ENCODE measurements at places on chromosomes 16 and 17.

- no peak for DNase-seq
Measured at GRCh38 chr17:60107526-60108257, 29.0 kb upstream of the HEATR6 start.

DNA sequence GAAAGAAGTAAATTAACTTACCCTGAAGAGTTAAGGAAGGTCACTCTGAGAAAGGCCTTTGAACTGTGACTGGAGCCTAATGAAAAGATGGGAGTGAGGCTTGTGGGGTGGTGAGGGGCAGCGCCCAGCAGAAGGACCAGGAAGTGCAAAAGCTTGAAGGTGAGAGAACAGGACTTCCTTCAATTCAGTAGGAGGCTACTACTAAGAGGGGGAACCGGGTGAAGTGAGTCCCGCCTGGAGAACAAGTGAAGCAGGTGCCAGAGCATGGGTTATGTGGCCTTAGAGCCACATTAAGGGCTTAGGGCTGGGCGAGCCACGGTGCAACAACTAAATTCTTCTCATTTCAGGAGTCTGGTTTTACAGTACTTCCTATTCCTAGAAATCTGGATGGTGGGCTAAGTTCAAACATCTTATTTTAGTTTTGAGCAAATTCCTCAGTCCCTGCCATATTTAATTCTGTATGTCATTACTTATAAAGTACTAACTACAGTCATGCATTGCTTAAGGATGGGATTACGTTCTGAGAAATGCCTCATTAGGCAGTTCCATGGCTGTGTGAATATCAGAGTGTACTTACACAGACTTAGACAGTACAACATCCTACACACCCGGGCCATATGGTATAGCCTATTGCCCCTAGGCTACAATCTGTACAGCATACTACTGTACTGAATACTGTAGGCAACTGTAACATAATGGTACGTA lies 5.1 kb downstream of the CFAP20 start:
- no peak for DNase-seq

GRCh38 chr17:68353111-68353521 lies 61.8 kb downstream of the ARSG start:
- DNase-seq: no peak

DNA sequence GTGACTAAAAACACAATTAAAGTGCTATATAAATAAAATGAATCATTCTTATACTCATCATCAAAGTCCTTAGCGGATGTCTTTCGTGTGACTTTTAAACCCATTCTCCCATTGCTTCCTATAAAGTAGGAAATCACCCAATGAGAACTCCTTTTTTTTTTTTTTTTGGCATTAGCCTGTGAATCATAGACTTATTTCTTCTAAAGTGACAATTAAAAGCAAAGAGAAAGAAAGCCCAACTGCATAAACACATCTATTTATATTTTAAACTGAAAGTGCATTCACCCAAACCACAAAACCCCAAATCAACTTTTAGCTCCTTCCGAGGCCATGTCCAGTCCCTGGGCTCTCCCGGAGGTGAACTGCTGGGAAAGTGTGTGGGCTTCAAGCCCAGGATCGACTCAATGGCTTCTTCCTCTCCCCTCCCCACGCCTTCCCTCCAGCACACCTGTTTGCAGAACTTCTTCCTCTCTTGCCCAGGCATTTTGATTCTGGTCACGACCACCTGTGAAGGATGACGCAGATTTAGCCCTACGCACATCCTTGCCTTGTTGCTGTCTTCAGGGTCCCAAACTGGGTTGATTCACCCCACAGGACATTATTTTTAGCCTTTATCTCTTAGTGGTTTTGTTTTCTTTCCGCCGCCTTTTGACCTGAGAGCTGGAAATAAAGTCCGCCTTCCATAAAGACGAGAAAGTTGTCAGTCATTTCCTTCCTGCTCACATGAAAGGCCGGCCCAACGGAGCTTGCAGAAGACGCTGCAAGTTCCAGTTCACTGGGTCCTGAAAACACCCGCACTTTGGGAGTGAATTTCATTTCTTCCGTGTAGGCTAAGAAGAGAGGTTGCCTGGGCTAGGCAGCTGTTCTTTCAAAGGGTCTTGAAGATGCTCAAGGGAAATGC lies 166.8 kb downstream of the MAP2K6 start:
- no peak for DNase-seq

GRCh38 chr17:78390241-78391050 lies 12.0 kb downstream of the PGS1 start:
- DNase-seq: no peak

GRCh38 chr17:39173526-39174274 lies 7.7 kb upstream of the ARL5C start:
- no peak for DNase-seq

DNA sequence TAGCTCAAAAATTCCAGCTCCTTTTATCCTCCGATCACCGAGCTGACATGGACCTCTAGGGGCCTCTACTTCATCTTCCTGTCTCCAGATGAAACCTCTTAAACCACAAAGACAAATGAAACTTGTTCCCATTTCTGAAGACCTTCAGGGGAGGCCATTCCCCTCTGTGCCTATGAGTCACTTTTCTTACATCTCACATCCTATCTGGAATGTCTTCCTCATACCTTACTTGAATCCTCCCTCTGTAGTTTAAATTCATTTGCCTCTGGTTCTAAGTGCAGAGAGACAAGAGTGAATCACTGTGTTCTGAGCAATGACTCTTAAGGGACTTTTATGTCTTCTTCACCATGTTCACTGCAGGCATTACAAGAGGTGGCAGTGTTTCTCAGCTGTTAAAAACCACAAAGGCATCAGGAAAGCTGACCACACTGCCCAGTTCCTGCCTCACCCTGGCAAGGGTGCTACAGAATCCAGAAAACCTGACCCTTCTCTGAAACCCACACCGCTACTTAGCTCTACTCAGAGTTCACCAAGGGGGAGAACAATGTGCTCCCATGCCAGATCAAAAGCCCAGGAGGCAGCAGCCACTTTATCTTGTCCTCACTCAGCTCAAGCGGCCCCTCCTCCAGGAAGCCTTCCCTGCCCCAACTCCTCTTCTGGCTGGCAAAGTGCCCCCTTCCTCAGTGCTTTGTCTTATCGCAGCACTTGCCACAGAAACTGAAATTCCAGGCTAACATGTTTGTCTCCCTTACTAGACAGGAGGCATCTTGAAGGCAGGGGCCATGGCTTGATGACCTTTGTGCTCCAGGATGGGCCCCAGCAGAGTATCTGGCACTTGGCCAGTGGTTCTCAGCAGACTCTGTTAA lies 6.4 kb downstream of the CUEDC1 start:
- DNase-seq: no peak

GRCh38 chr17:36464765-36465088 lies 21.8 kb upstream of the ZNHIT3 start:
- no peak for DNase-seq

DNA sequence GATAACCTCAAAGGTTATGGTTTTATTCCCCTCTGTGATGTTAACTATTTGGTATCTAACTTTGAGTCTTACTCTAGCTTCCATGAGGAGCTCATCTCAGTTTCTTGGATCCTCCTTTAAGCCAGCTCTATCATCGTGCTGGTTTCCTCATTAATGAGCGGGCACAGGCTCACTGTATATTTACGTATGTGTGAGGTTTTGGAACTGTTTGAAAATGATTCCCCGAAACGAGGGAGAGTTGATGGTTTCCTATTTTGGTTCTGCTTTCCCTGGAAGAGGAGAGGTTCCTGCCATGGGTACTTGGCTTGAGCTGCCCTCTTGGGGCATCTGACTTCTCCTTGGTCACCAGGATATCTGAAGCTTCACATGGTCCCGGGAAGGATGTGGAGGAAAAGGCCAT lies 32.7 kb upstream of the PIK3R6 start:
- no peak for DNase-seq

DNA sequence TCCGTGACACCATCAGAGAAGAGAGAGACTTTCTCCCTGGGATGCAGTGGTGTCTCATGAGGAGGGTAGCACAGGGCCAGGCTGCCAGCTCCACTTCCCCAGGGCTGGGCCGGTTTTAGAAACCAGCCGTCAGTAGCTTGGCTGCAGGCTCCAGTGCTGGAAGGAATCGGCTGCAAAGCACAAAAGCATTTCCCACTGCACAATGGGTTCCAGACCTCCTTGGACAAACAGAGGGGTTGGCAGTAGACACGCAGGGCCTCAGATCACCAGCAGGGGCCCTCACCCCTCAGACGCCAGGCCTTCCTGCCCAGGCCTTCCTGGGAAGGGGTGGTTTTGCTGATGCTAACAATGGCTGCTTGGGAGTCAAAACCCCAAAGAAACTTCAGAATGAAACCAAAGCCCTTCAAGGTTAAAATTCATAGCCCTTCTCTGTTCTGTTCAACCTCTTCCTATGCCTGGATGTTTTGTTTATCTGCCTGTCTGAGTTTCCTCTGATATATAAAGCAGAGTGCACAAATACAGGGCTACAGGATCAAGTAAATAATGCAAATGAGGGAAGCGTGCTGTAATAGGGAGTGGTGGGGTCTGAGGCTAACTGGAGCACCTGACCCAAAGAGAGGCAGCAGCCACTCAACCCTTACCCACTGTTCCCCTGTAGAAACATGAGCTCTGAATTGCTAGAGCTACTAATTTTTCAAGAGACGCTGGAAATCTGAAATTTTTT lies 26.2 kb downstream of the TEKT5 start:
- peak; percentile 35 for DNase-seq

- DNase-seq: no peak
Measured at GRCh38 chr17:70011750-70012149, 63.3 kb upstream of the KCNJ16 start.

GRCh38 chr17:57869617-57870282 lies 19.9 kb upstream of the MRPS23 start:
- DNase-seq: peak; percentile 88

- DNase-seq: peak; percentile 89
Measured at GRCh38 chr17:2393174-2393953, 7.5 kb downstream of the MNT start.

DNA sequence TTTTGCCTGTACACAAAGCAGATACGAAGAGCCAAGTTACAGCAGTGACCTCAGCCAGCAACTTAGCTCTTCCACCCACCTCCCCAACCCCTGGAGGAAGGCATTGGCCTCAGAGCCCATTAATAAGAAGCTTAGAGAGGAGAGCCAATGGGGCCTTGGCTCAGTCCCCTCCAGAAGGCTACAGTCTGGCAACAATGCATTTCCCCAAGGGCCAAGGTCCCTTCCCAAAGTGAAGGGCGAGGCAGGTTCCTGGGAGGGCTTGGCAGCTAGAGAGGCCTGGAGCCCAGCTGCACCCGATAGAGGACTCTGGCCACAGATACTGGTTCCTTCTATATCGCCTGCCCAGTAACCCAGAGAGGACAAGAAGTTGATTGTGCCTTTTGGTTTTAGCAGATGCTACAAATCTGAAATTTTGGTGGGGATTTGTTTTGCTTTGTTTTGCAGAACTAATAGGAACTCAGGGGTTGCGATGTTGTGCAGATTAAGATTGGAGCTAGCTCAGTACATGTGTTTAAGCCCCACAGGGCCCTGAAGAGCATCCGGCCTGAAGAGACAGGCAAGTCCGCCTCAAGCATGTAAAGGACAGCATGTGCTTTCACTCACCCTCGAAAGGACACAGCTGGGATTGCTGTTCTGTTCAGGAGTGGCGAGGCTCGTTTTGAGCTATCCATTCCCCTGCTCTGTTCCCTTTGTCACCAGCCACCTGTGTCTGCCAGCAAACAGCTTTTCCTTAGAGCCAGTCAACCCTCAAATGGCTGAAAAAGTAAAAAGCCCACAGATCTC lies 12.0 kb upstream of the PNPO start:
- no peak for DNase-seq

GRCh38 chr17:18191967-18192366 lies 8.3 kb downstream of the ALKBH5 start:
- DNase-seq: no peak

GRCh38 chr17:66340720-66341119 lies 38.3 kb downstream of the PRKCA start:
- DNase-seq: no peak

DNA sequence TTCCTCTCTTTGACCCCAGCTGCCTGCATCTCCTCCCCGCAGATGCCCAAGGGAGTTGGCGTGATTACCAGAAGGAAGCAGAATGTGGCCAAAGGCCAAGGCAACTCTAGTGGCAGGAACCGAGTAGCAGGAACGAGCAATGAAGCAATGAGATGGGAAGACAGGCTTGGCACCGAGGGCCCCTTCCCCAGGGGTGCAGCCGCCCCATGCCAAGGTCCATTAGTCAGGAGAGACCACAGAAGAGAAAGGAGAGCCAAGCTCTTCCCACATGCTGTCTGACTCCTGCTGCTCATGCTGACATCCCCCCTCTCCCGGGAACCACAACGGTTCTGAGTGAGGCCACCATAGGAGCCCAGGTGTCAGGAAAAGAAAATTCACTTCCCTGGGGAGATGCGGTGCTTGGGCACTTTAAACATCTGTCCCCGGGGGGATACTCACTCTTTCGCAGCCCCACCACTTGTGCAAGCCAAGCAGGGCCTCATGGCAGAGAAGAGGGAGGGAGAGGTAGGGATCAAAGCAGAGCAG lies 67.4 kb downstream of the MYO18A start:
- no peak for DNase-seq

- no peak for DNase-seq
Measured at GRCh38 chr17:37079065-37079708, 130.4 kb downstream of the AATF start.

- no peak for DNase-seq
Measured at GRCh38 chr17:68800751-68801150, 154.4 kb downstream of the ABCA8 start.

DNA sequence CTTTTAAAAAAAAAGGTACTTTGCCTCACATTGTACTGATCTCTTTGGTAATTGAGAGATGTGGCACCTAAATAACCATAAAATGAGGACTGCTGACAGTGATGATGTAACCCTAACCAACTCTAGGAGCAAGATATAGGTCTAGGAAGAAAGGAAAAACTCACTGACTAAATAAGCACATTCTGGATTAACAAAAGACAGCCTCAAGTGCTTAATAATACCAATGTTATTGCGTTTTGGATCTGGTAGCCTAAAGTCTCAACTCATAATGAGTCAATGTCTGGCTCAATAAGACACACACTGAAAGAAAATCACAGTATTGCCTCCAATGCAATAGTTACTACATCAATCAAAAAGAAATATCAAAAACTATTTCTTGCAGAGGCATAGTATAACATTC lies 3.0 kb downstream of the ERN1 start:
- DNase-seq: no peak

- no peak for DNase-seq
Measured at GRCh38 chr17:40820228-40820838, 2.1 kb downstream of the KRT10 start.

GRCh38 chr16:4768549-4769305 lies 1.8 kb upstream of the ZNF500 start:
- DNase-seq: peak; percentile 64

DNA sequence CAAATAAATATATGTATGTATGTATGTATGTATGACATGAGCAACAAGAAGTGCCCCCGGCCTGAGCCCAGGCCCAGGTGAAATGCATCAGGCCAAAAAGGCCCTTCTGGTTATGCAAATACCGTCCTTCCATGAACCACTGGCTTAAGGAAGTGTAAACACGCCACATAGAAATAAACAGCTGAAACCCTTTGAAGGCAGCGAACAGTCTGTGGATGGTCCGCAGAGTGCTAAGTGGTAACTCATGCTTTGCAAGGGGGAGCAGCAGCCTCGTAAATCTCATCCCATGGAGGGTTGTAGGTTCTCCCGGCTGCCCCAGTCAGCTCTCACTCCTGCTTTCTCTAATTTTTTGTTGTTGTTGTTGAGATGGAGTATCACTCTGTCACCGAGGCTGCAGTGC lies 36.7 kb downstream of the COTL1 start:
- no peak for DNase-seq

- no peak for DNase-seq
Measured at GRCh38 chr17:78559749-78560368, 17.3 kb downstream of the DNAH17 start.
